M059J (cell line): ENCODE measurements at places on chromosomes 4 and X. TPM values are rescaled to one million over a fixed set of nuclear protein-coding genes. Genes with fewer than 3 reads are reported as not detected.

Gene TBX22
- total RNA-seq, result not detected in 2 replicates

GRCh38 chrX:5876984-5877596 lies 351.6 kb downstream of the NLGN4X start:
- peak; percentile 0 for DNase-seq

Gene CDS1
- 4.7 and 8.0 TPM in 2 replicates for total RNA-seq

GRCh38 chrX:135087867-135088266 lies 32.5 kb downstream of the ETDB start:
- peak; percentile 40 for DNase-seq

Gene PNCK
- not detected in 2 replicates for total RNA-seq

DNA sequence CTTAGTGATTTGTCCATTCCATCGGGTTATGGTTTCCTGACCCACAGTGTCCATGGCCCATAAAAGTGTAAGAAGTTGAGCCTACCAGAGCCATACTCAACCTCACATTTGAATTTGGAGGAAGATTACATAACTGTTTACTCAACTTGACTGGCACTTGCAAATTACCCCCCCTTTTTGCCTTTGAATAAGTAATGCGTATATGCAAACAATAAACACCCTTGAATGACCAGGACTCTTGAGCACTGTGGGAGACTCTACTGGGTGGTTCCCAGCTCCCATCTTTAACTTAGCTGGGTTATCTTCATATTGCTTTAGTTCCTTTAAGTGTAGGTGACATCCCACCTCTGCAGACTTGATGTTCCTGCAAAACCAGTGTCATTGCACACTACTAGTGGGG lies 30.6 kb upstream of the STIM2 start:
- no peak for DNase-seq

GRCh38 chr4:152109531-152110509 lies 349.0 kb upstream of the GATB start:
- DNase-seq, result no peak

GRCh38 chr4:154720123-154720522 lies 23.7 kb upstream of the LRAT start:
- no peak for DNase-seq

Gene SULT1E1
- total RNA-seq, result not detected in 2 replicates

GRCh38 chr4:76738086-76738931 lies 159.6 kb downstream of the SOWAHB start:
- DNase-seq, result peak; percentile 84

Gene PRRG3
- not detected in 2 replicates for total RNA-seq

GRCh38 chr4:169404960-169405359 lies 134.2 kb upstream of the SH3RF1 start:
- DNase-seq, result no peak

GRCh38 chr4:70182517-70183167 lies 12.9 kb upstream of the ODAM start:
- no peak for DNase-seq

Gene AR
- total RNA-seq, result 2.7 and 4.2 TPM in 2 replicates

Gene SORCS2
- 0.02 TPM in 1 of 2 replicates, not detected in the other for total RNA-seq

- no peak for DNase-seq
Measured at GRCh38 chr4:120733968-120734367, 188.6 kb downstream of the PRDM5 start.

GRCh38 chr4:62495032-62495431 lies 1294.9 kb downstream of the ADGRL3 start:
- no peak for DNase-seq

DNA sequence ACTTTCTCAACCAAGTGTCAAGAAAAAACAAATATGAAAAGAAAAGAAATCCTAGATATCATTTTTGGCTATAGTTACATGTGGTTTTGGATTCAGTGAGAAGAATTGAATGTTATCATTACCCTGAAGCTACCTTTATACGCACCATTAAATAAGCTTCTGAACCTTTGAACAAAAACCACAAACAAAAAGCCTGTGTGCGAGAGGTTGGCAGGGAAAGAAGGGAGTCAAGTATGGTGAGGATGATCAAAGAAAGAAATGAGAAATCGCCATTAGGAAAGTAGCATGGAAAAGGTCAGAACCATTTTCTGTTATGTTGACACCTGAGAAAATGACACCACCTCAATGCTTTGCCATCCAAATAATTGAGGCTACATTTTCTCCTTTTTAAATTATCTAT lies 1.2 kb upstream of the SLC7A11 start:
- peak; percentile 81 for DNase-seq

- no peak for DNase-seq
Measured at GRCh38 chrX:100350704-100351489, 59.2 kb downstream of the PCDH19 start.

Gene TIMM17B
- total RNA-seq, result 77.6 and 90.8 TPM in 2 replicates

GRCh38 chr4:112968451-112969159 lies 80.8 kb upstream of the ANK2 start:
- DNase-seq, result peak; percentile 17

GRCh38 chr4:54226404-54227255 lies 2.5 kb upstream of the PDGFRA start:
- peak; percentile 19 for DNase-seq

DNA sequence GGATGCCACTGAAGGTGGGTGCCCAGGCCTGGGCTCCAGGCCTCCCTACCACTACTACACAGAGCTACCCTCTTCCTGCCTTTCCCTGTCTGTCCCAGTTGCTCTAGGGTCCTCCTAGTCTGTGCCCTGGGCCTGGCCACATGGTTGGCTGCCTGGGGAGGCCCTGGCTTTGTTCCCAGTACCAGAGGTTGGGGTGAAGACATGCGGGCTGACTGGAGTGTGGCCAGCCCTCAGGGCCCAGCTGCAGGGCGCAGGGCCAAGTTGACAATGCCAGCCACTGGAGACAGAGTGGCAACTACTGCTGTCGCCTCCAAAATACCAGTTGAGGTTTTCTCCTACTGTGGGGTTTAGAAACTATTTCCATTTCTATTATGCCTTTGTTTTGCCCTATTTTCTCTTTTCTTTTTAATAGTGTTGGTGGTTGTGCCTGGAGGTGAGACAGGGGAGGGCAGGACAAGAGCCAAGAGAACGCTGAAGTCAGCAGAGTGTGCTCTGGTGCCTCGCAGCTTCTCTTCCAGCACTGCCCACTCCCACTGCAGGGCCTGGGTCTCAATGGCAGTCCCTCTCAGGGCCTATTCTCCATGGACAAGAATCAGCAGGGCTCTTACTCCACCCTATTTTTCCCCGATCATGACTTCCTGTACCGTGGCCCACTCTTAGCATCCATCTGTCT lies 32.2 kb upstream of the XPNPEP2 start:
- DNase-seq, result peak; percentile 87

DNA sequence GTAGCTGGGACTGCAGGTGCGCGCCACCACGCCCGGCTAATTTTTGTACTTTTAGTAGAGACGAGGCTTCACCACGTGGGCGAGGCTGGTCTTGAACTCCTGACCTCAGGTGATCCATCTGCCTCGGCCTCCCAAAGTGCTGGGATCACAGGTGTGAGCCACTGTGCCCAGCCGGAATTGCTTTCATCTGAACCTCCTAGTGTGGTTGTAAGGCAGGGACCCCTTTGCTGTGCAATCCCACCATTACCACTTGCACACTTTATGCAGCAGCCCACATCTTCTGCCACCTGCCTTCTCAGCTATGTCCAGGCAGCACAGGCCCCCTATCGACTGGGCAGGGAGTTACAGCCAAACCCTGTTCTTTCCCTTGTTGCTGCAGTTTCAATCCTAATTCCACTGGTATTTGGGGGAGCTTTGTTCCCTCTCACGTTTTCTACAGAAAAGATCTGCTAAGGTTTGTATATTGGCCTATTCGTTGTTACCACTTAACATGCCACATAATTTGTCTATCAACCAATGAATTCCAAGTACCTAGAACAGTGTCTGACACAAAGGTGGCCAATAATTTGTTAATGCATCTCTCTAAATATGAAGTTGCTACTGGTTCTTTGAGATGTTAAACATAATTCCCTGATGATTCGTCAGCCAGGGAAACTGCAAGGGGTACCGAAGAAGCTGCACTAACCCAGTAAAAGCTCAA lies 6.5 kb downstream of the RPL39 start:
- peak; percentile 42 for DNase-seq

GRCh38 chrX:48467281-48467761 lies 2.7 kb downstream of the SLC38A5 start:
- no peak for DNase-seq

GRCh38 chr4:91598696-91599095 lies 705.1 kb upstream of the GRID2 start:
- DNase-seq, result no peak

Gene FAM120C
- total RNA-seq, result 14.1 and 20.4 TPM in 2 replicates

DNA sequence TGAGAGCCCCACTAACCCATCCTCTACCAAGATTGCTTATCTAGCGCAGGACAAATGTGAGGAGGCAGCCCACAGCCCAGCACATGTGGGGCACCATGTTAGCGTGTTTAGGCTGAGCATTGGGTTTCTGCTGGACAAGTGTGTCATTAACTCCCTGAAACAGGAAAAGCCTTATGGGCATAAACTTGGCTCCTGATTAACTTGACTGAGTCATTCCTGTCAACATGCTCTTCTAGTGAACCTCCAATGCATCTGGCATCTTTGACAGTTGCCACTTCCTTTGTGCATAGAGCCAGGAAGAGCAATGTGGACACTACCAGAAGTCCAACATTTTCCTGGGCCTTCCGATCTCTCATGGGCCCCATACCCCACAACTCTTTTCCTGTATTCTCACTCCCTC lies 2.5 kb downstream of the SPIN2A start:
- peak; percentile 50 for DNase-seq

- no peak for DNase-seq
Measured at GRCh38 chr4:53895137-53895536, 169.3 kb downstream of the CHIC2 start.

GRCh38 chr4:175435381-175435783 lies 376.7 kb downstream of the GPM6A start:
- peak; percentile 88 for DNase-seq

GRCh38 chr4:39305912-39306677 lies 60.1 kb downstream of the RFC1 start:
- DNase-seq, result no peak

DNA sequence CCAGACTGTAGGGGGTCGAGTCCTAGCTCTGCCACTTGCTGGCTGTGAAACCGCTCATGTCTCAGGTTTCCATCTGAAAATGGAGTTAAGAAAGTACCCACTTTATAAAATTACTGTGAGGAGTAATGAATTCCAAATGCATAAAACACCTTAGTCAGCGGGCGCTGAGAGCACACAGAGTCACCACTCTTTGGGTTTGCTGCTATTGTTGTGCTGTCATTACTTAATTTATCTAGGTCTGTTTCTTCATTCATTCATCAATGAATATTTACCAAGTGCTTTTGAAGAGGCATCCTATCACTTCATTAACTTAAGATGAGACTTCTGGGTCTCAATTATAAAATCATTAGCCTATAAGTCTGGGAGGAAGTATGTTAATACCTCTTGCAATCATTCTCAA lies 317.3 kb downstream of the FBXW7 start:
- no peak for DNase-seq

DNA sequence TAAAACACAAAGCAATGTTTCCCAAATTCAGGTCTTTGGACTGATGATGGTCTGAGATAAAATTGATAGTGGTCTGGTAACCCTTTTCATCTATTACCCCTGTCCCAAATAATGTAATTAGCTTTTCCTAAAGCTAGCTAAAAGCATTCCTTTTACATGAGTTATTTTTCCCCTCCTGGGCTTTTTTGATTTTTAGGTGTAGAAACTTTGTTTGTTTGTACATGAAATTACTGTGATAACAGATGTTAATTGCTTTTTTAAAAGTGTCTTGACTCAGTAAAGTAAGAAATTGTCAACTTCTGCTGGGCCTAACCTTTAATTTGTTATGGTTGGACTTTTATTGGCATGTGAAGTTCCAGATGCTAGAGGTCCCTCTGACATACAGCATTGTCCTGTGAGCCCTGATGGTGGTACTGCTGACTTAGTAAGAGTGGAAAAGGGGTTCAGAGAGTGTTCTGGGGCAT lies 145.5 kb downstream of the ARHGAP10 start:
- no peak for DNase-seq

DNA sequence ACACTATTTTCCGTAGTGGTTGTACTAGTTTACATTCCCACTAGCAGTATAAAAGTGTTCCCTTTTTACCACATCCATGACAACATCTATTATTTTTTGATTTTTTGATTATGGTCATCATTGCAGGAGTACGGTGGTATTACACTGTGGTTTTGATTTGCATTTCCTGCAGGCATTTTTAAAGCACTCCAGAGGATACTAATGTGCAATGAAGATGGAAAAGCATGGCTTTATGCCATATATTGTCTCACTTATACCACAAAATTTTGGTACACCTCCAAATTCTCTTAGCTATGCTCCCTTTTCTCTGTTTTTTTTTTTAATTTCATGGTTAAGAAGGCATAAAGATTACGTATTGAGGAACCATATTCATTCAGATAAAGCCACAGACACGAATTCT lies 35.1 kb upstream of the NPY2R start:
- peak; percentile 6 for DNase-seq

GRCh38 chr4:184382189-184382846 lies 92.0 kb downstream of the IRF2 start:
- DNase-seq, result no peak

GRCh38 chr4:3312362-3312761 lies 19.5 kb downstream of the RGS12 start:
- no peak for DNase-seq

Gene PABPC4L
- total RNA-seq, result 1.8 and 1.9 TPM in 2 replicates

Gene FAM184B
- 0.02 TPM in 1 of 2 replicates, not detected in the other for total RNA-seq

Gene NONO
- 628 and 786 TPM in 2 replicates for total RNA-seq

DNA sequence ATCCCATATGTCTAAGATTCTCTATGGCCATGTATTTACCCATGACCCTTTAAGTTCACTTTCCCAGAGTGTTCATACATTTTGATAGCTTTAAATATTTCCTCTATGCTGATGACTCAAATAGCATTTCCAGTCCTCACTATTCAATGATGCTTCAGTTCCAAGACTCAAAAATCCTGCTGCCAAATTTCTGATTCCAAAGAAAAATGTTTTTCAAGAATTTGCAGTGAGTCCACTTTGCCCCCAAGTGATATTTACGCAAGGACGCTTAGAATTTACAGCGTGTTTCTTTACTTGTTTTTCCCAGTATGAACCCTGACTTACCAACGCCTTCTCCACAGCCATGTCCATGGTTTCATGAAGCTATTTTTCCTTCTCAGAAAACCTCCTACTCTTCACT lies 127.9 kb upstream of the PCDH18 start:
- DNase-seq, result no peak

GRCh38 chr4:168153596-168154440 lies 61.5 kb downstream of the ANXA10 start:
- peak; percentile 63 for DNase-seq

DNA sequence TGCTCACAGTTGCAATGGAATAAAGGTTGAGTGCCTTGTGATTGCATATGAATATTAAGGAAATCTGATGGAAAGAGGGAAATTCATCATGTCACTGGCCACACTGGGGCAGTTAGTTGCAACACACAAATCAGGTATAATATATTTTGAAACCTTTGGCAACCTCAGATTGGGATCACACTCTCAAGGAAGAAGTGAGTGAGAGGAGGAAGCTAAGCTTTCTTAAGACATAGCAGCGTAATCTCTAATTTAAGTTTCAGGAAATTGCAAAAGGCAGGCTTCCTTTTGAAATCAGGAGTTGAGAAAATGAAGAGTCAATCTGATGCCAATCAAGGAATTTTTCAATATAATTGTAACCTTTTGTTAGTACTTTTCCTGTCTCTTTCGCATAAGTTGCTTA lies 12.3 kb upstream of the CLTRN start:
- no peak for DNase-seq

- no peak for DNase-seq
Measured at GRCh38 chr4:114636192-114636935, 37.8 kb downstream of the UGT8 start.

GRCh38 chr4:74266081-74266480 lies 42.2 kb upstream of the EPGN start:
- DNase-seq, result peak; percentile 7
